Activated CD8-positive, alpha-beta memory T cell treated with anti-CD3 and anti-CD28 coated beads, Interleukin-2, amount 10 ng/mL, durations not matched to agents 7 days and 5 days (primary cell): ENCODE measurements at places on chromosomes 13 and 19. TPM values are rescaled to one million over a fixed set of nuclear protein-coding genes. Genes with fewer than 3 reads are reported as not detected.

ZNF723 gene
- total RNA-seq = not detected

FCGBP gene
- total RNA-seq = 0.93 TPM

ZNF442 gene
- 0.55 TPM for total RNA-seq

OR4F17 gene
- not detected for total RNA-seq

DPF1 gene
- not detected for total RNA-seq

COMP gene
- not detected for total RNA-seq

MUC16 gene
- 0.02 TPM for total RNA-seq

DUS3L gene
- total RNA-seq = 64.0 TPM

ZNF780A gene
- 19.0 TPM for total RNA-seq

LRRC4B gene
- total RNA-seq = not detected

SPINT2 gene
- 9.3 TPM for total RNA-seq

MYO1F gene
- total RNA-seq = 441 TPM

MISP3 gene
- 1.4 TPM for total RNA-seq

RFPL4AL1 gene
- total RNA-seq = not detected

NOTCH3 gene
- total RNA-seq = not detected

SMIM44 gene
- not detected for total RNA-seq

DZIP1 gene
- total RNA-seq = 1.3 TPM

ZNF491 gene
- 0.96 TPM for total RNA-seq

HSPB6 gene
- not detected for total RNA-seq

VSTM2B gene
- total RNA-seq = not detected

DOCK6 gene
- 0.58 TPM for total RNA-seq

UBXN6 gene
- 41.0 TPM for total RNA-seq

HCST gene
- total RNA-seq = 184 TPM
